ENCODE measurements at places on chromosomes 1 and 21.

DNA sequence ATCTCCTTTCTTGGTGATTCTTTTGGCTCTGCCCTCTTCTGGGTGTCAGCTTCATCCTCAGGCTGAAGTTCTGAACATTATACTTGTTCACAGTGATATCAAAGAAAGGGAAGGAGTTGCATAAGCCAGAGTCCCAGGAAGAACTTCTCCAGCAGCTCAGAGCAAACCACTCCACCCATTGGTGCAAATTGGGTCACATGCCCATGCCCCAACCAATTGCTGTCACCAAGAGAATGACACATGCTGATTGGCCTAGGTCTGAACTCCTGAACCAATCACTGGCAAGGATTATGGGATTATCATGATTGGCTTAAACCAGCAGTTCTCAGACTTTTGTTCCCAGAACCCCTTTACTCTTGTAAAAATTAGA lies 256.5 kb upstream of the TMEM51 start:
- DNase-seq: no peak

DNA sequence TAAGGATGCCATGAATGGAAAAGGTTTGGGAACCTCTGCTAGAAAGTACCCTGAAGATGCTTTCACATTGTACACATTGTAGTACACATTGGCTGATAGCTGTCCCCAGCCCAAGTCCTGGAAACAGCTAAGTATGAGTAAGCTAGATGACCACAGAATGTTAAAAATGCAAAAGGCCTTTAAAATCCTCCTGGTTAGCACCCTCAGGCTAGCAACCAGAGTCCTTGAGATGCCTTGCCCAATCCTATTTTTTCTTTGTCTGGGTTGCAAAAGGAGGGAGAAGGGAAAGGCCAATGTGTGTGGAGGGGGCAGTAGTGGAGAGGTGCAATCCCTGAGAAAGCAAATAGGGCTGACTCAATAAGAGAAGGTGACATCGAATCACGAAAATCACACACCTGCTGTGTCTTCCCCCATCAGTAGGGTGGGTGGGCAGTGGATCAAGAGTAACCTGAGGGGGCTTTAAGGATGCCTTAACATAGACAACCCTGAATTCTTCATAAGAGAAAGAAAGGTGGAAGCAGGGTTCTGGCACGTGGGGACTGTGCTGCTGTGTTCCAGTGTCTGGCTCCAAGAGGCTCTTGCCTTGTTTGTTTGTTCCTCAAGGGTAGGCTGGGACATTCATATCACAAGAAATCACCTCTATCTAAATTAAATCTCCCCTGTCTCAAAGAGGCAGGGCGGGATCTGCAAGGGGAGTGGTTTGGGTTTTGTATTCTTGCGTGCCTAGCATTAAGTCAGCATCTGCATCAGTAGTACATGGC lies 266.2 kb upstream of the PLXNA2 start:
- no peak for DNase-seq

GRCh38 chr21:41804381-41804780 lies 37.5 kb upstream of the RIPK4 start:
- no peak for DNase-seq

DNA sequence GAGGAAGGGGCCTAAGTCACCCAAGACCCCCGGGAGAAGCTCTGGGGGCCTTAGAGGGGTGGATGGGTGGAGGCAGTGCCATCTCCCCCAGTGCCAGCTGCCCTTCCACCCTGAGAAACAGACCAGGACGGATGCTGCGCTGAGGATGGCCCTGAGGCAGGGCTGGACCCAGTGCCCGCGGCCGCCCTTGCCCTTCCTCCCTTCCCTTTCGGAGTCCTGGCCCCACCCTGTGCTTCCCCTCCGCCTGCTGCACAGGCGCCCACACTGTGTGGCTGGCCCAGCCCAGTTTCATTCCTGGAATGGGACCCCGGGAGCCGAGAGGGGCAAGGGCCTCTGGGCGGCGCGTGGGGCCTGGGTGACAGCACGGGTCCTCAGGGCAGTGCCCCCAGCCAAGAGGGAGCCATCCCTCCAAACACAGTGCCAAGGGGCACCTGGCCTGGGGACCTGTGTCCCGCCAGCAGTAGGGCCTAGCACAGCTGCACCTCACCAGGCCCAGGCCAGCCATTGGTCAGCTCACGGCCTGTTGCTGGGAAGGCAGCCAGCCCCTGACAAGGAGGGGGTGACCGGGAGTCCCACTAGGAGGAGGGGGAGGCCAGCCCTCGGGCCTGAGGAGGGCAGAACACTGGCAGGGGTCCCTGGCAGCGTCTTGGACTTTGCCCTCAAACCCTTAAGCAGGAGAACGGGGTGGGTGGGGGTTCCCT lies 13.4 kb upstream of the SKI start:
- no peak for DNase-seq

DNA sequence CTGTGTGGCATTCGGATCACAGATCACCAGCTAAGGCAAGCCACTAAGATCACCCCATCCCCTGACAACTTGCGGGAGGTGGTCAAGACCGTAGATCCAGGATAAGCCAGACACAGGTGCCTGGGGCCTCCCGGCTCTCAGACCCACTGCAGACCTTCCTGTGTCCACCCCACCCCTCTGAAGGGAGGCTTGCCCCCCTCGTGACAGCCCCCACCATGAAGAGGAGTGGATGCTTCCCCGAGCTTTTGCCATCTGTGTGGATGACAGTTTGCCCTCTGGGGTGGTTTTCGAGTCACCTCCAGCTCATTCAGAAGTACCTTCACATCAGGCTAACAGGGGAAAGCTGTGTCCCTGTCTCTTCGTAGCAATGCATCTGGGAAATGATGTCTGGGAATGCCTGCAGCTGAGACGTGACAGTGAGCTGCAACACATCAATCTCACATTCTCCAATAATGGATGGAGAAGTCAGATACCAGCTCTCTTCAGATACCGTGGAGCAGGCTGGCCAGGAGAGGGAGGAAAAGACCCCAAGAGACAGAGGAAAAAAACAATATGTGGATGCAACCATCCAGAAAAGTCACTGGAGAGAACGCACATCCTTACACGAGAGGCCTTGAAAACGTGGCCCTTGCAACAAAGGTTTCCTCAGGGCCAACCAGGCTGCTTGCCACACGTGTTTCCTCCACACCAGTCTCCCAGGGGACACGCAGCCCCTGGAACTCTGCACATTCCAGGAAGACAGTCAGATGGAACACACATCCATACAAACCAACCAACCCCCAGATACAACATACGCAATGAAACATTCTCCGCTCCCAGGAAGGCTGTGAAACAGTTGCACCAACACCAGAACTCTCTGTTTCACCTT lies 20.4 kb upstream of the FHAD1 start:
- DNase-seq: no peak

DNA sequence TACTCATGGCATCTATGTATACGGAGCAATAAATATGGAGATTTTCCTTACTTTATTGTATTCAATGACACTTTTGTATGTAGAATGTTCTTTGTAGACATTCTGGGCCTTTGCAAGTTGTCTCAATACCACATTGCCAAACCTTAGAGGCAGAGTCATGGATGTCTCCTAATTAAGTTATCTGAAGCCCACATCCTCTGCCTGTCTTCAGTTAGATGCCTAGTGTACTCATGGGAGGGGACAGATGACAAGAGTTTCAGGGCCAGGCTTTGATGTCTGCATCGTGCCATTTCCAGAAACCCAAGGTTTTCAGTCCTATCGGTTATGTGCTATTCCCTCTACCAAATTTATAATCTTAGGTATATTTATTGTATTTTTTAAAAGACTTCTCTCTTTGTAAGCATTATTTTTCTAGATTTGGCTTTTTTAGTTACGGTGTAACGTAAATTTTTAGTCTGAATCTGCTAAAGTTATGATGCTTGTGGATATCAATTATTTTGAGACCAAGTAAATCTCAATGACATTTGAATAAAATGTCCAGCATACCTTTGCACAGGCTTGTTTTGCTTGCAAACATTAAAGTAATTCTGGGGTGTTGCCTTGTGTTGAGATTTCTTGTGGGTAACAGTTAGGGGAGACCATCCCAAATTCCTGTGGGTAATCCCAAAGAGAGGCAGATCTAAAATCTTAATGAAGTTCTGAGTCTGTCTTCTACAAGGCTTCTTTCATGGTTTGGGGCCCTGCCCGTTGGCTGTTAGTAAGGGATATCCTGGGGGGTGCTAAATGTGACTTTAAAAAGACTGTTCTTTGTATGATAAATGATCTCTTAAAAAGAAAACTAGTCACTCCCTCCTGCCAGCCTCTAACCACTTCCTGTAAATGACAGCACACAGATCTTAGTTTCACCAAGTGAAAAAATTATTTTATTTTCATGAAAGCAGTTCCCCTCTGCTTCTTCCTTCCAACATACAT lies 8.0 kb upstream of the MACF1 start:
- no peak for DNase-seq

DNA sequence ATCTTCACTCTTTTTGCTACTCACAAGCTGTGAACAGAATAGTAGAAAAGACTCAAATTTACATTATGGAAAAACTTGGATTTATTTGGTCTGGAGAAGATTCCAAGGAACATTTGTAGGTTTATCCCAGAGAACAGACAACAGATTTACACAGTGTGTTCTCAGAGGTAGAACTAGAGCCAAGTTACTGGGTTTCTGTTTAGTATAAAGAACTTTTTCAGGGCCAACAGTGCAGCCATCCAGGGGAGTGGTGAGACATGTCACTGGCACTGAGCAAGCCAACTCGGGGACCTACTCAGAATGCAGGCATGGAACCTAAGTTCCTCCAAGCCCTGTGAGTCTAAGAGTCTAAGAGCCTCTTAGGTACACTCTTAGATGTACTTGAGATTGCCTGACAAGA lies 142.6 kb downstream of the OMA1 start:
- no peak for DNase-seq

DNA sequence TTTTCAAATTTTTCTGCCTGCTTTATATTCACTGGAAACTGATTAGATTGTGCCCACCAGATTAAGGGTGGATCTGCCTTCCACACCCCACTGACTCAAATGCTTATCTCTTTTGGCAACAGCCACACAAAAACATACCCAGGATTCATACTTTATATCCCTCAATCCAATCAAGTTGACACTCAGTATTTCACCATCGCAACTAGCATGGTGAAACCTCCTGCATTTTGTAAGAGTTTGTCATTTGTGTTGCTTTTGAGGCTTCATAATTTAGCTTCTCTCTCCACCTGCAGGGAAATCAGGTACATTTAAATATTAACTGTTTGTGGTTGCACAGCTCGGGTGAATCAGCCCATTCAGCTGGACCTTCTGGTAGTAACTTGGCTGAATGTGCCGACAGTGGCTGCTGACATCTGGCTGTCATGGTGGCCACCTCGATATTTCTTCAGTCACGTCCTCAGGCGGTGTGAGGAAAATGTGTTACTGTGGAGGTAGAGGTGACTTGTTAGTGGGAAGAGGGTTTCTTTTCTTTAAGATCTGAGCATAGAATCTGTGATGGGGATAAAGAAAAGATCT lies 224.0 kb downstream of the PTBP2 start:
- no peak for DNase-seq

DNA sequence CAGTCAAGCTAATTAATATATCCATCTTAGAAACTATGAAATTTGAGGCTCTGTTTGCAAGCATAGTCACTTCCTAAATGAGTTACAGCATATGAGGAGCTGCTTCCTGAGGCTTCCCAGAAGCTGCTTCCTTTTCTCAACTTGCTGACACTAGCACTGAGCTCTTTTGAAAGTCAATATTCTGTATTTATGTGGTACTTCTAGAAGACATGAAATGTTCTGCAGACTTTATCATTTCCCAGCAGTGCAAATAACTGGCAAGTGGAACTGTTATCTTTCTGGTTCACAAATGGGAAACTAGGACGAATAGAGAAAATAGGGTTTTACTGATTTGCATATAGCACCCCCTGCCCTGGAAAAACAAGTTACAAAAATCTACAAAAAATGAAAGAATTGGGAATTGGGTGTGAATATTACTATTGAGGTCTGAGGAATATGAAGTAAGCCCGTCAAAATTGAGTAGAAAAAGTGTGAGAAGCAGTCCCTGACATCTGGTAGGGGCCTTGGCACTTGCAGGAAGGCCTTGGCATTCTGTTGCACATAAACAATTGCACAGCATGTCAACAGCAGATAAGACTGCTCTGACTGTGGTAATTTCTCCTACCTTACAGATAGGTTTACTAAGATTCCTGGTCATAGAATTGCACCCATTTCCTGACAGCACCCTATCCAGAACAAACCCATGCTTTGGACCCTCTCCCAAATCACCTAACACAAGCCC lies 7.1 kb downstream of the GIPC2 start:
- DNase-seq: no peak

DNA sequence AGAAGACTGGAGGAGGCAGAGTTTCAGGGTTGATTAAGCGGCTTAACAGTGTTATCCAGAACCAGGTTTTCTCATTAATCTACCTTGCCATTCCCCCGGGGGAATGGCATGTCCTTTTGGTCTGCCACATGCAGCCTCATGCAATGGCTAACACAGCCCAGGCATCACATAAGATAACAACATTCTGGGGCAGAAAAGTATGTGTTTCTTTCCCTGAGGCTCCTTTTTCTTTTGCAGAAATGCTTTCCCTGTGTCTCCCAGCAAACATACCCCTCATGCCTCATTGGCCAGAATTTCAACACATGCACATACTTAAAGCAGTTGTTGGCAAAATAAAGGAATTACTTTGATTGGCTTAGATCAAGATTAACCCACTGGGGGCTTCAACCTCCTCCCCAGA lies 98.6 kb downstream of the OMA1 start:
- no peak for DNase-seq

DNA sequence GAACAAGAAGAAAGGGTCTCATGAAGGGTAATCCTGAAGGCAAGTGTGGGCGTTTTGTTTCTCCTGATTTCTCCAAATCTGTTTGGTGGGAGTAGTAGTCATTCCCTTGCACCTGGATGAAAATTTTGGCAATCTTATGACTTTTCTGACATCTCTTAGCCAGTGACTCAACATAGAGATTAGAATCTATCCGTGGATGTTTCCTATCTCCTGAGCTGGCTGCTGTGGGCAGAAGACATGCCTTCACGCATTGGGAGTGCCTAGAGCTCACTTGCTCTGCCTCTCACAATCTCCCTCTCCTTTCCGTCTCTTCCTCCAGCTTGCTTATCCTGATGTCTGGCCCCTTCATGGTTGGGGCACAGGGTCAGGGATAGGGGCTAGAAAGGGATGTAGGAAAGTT lies 174.2 kb upstream of the NFIA start:
- DNase-seq: no peak

GRCh38 chr1:111679541-111679940 lies 59.7 kb downstream of the INKA2 start:
- DNase-seq: no peak

- no peak for DNase-seq
Observed at GRCh38 chr1:88035578-88035977, 648.5 kb upstream of the PKN2 start.

DNA sequence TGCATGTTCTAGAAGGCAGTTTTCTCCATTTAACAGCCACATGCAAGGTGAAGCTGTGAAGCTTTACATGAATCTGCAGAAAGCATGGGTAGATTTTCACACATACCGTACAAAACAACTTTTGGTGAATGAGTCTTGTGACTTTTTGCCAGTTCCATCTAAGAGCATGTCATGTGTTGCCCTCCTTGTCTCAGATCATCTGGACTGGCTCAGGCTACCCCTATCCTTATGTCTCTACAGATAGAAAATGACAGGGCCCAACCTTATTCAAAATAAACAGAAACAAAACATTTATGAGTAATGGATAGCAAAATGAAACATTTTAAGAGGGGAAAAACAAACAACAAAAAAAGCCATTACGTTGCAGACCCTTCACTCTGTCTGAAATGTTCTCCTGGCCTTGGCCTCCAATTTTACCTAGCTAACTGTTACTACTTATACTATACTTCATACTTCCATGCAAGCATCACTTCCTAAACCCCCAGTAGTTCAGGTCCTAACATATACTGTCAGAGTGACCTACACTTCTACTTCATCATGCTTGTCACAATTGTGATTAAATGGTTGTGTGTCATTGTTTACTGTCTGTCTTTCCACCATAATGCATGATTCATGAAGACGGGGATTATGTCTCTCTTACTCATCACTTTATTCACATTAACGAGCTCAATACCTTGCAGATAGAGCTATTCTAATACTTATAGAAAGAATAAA lies 39.0 kb downstream of the LRRC8C start:
- no peak for DNase-seq
